ENCODE measurements at places on chromosomes 11 and 22. TPM values are rescaled to one million over a fixed set of nuclear protein-coding genes. Genes with fewer than 3 reads are reported as not detected.

DDIAS gene
- total RNA-seq, result 17.3 TPM

OR4A5 gene
- total RNA-seq, result not detected

- no peak for ATAC-seq
Measured at GRCh38 chr11:109390752-109391151, 31.2 kb upstream of the C11orf87 start.

- no peak for ATAC-seq
Measured at GRCh38 chr11:75072582-75072981, 24.1 kb downstream of the OR2AT4 start.

DNA sequence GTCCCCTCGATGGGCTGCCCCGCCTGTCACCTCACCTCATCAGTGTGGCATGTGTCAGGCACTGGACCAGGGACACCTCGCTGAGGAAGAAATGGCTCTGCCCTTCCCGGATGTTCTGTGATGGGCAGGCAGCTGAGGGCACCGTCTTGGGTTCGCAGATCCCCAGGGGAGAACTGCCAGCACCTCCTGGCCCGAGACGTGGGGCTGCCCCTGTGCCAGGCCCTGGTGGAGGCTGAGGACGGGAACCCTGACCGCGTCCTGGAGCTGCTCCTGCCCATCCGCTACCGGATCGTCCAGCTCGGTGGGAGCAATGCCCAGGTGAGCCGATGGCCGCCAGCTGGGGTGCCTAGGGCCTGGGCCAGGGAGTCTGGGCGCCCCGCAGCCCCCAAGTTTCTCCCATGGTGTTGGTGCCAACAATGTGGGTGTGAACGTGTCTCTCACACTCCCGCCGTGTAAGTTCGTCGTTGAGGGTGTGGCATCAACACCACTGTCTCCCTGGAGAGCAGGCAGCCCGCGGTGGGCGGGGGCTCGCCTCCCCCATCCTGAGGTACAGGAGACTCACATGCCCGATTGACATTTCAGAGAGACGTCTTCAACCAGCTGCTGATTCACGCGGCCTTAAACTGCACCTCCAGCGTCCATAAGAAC is 7.3 kb upstream of the GTSE1 start:
- ATAC-seq, result no peak

DNA sequence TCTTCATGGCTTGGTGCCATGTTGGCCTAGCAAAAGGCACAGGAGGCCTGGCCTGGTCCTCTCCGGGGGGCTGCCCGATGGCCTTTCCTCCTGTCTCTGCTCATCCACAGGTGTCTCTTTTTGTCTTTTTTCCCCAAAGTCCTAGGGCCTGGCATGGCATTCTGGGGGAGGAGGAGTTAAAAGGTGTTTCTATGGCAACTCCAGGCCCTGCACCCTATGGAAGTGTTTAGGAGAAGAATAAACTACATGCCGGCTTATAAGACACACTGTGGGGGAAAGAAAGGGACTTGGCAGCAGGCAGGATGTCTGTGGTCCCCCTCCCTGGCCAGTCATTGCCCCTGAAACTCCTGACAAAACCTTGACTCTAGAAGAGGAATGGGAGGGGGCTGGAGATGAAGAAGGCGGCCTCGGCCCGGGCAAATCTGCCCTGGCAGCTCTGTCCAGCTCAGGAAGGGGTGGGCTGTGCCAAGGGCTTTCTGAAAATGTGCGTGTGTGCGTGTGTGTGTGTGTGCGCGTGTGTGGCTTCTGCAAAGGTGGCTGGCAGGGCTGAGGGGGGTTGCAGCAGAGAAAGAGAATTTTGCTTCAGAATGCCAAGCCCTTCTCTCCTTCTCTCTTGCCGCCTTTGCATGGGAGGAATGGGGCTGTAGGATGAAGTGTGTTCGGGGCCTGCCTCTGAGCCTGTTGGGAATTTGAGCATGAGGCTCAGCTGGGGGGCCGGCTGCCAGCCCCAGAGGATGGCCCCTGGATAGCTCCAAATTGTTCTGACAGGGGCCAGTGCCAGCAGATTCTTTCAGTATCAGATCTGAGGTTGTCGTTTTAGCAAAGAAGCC is 3.2 kb downstream of the TIMP3 start:
- no peak for ATAC-seq
